ENCODE measurements at places on chromosomes 3 and 15.

GRCh38 chr3:169764312-169764881 lies 463 bp downstream of the TERC start:
- peak; percentile 37 for DNase-seq

DNA sequence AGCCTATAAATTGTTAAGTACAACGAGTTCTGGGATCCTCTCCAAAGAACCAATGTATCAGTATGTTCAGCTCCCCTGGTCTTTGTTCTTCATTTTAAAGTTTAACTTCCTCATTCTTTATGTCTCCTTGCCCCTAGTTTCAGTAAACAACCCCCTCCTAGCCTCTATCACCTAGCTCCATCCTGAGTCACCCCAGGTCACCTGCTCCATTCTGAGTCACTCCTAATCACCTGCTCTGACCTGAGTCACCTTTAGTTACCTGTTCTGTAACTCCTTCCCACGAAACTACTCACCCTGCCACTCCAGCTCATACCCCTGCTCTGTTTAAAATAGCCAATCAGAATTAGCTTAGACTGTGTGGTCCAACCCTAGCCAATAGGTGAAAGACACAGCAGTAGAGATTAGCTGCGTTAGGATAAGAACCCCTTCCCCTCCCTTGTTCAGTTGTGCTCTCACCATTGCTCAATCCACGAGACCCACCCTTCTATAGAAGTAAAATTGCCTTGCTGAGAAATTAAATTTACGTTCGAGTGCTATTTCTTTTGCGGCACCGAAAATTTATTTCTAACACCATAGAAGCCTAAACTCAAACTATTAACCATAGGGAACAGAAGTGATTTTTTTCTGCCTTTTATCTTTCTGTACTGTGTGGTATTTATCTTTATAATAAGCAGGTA lies 245.0 kb upstream of the ADAMTS9 start:
- DNase-seq, result peak; percentile 79

DNA sequence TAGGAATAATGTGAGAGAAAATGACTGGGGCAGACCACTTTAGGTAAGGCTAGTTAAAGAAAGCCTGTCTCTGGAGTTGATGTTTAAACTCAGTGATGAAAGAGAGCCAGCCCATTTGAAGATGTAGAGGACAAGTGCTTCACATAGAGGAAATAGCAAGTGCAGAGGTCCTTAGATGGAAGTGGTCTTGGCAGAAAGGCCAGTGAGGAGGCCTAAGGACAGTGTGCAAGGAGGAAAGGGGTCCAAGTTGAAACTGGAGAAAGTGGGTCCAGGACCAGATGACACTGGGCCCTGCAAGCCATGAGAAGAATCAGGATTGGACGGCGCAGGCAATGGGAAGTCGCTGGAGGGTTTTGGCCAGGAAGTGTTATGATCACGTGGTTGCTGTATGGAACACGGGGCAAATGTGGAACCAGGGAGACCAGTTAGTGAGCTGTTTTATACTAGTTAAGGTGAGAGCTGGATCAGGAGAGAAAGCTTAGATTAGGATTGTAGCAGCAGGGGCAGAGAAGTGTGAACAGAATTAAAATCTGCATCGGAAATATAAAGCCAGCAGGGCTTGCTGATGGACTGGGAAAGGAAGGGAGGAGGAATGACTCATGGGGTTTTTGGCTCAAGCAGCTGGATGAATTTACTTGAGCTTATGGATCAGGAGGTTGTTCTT lies 48.0 kb upstream of the SCAANT1 start:
- peak; percentile 80 for DNase-seq

GRCh38 chr3:16864610-16865313 lies 20.0 kb upstream of the PLCL2 start:
- DNase-seq, result peak; percentile 49

GRCh38 chr15:88218557-88219221 lies 37.9 kb downstream of the NTRK3 start:
- no peak for DNase-seq

DNA sequence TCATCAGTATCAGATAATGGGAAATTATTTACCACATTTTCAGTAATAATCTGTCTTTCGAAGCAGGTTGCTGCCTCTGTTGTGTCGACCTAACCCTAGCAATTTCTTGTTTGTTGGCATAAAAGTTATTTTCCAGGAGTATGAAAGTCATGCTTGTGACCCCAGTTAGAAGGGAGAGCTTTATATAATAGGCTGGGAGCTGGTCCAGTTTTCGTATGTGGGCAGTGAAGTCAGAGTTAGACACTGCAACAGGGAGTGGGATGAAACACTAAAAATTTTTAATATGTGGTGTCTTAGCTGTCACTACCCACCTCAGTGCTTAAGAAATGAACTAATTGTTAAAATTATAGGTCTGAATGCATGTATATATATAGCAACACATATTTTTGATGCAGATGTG lies 348.5 kb downstream of the FEZF2 start:
- DNase-seq, result no peak

DNA sequence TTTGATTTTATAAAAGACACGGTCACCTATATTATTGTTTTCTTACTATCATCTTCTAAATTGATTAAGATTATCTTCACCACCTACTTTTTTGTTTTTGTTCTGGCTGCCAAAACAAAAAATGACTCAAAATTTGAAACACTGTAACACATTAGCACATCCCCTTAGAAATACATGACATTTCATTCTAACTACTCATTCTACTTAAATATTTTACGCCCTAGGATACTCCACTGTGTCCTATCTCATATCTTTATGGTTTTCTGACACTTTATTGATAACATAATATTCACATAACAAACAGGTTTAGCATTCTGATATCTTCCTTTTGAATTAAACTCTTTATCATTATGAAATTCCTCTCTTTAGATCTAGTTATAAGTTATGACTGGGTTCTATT lies 656.2 kb downstream of the GBE1 start:
- DNase-seq, result no peak

DNA sequence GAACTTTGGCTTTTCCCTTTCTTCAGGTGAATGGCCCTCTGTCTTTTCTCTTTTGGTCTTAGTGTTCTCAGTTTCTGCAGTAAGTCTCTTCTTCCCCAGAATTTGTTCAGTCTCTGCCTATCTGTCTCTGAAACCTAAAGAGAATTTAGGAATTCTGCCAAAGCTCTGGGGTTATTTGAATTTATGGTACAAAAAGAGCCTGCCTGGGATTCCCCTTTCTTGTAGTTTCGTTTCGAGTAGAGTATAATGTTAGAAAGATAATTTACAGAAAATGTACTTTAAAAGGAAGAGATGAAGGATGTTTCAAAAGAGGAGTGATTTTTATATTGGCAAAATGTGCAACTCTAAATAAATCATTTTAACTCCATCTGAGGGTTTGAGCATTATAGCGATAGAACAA lies 247.4 kb upstream of the SATB1 start:
- DNase-seq, result no peak

DNA sequence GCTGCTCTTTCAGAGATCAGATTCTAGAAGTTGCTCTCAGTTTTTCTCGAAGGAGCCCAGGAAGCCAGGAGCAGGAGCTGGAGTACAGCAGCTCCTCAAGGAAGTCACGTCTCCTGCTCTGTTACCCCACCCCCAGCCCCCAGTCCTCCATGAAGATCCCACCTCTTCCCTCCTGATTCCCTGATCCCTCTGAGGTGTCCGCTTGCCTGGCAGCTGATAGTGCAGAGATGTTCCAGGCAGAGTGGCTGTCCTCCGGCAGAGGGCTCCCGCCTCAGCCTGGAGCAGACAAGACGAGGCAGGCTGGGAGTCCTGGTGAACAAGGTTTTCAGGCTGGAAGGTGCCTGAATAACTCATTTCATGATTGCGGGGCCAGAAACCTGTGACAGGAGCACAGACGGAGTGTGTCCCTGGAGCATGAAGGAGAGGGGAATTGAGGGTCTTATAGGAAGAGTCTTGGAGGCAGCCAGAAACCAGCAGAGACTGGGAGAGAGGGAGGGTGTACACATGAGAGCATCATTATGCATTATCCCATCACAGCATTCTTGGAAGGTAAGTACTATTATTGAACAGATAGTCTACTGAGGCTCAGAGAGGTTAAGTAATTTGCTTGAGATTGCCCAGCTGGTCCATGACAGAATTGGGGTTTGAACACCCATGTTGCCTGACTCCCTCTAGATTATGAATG lies 1.2 kb downstream of the HRH1 start:
- DNase-seq, result peak; percentile 79

GRCh38 chr3:195147649-195148080 lies 123.3 kb downstream of the XXYLT1 start:
- no peak for DNase-seq

DNA sequence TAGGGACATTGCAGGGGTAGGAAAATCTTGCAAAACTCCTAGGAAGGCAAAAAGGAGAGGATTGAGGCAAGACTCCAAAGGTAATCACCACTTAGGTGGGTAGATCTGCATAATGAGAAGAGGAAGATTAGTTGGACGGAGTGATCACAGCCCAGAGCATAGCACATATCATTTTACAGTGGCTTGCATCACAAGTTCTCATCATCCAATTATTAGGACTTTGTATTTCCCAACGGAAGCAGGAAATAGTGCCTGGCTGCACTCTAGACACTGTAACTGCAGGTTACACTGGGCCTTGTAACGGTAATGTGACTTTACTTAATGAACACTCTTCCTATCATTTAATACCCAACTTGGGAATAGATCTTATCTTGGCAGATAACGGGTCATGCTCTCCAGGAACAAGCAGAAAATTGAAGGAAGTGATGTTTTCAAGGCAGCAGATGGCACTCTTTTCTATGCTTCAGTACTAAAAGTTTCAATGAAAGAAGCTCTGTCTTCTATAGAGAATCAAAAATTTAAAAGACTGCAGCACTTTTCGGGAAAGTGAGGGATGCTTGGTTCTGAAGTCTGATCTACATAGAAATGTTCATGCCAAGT lies 101.9 kb upstream of the KCNMB2 start:
- DNase-seq, result no peak

DNA sequence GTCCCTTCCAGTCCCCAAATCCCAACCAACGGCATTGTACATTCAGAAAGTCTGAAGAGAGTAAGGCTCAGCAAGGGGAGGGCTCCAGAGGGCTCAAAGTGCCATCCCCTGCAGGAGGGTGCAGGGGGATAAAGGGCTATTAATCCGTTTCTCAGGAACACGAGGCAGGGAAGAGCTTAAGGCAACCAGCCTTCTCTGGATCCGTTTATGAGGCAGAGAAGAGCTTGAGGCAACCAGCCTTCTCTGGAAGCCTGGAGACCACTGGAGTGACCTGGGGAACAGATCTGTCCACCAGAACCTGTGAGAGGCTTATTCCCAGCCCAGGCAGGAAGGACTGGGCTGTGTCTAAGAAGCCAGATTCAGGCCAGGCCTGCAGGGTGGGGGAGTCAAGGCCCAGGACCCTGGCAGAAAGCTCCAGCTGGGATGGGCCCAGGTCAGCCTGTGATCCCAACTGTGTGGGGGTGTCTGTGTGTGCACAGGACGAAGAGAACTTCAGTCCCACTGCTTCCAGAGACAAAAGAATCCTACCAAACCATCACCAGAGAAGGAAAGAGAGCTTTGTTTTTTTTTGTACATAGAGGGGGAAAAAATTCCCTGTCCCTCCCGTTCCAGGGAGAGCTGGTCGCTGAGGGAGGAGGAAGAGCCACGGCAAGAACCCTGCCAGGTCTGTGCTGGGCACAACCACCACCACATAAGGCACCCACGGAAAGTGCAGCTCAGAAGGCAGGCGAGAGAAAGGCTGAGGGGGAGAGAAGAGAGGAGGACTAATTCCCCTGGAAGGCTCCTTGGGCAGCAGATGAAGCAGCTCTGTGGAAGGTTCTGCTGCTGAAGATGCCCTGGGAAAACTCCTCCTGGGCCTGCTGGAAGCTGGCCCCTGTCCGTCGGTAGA lies 1.6 kb upstream of the ULK3 start:
- no peak for DNase-seq

DNA sequence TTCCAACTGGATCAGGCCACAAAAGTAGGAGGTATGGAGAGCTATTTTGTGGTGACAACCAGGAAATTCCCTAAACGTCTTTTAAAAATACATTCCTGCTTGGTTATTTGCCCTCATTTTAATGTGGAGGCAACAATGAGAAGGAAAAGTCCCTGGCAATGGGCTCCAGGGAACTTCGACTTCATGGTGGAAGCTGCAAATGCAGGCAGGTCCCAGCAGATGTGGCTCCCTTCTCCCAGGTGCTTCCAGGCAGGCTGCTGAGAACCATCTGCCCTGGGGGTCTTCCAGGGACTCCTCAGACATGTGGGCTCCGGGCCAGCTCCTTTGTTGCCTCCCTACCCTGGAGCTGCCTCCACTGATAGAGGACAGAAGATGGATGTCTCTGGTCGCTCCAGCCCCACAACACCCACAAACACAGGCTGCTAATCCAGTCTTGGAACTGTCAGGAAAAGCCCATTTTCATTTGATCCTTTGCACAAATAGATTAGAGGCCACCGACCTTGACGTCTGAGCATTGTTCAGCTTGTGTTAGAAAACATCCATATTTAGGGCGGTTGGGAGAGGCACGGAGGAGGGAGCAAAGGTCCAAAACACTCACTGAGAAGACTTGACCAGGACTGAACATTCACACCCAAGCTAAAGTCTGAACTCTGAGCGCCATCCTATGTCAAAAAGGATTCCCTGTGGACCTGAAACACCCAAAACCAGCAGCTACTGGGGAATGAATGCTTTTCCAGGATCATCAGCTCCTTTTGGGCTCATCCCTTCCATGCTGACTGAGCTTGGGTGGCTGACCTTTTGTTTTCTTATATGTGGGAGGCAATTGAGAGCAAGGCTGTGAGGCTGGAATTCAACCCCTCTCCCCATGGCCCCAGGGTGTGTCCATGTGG lies 30.2 kb upstream of the SLCO2A1 start:
- no peak for DNase-seq

- DNase-seq, result no peak
Measured at GRCh38 chr3:97938444-97938843, 33.8 kb downstream of the RIOX2 start.

DNA sequence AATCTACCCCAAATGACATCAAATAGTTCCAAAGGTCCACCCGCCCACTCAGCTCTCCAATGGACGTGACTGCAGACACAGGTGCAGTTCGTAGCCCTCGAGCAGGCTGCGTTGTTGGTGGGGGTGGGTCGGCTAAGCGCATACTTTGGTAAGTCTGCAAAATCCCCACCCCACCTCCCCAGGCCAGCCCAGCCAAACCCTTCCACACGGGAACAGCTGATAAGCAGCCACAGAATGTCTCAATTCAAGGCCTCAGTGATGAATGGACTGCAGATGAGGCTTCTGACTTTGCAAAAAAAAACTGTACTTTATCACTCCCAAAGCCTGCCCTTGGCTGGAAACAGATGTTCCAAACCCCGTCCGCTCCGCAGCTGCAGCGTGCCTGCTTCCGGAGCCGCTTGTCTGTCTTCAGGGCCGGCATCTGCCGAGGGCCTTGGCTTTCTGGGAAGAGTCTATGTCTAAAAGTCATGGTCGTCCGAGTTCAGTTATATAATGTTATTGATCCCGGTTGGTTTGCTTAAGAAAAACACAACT lies 38.2 kb downstream of the PCSK6 start:
- no peak for DNase-seq

- no peak for DNase-seq
Measured at GRCh38 chr3:58495101-58495500, 3.2 kb downstream of the KCTD6 start.

DNA sequence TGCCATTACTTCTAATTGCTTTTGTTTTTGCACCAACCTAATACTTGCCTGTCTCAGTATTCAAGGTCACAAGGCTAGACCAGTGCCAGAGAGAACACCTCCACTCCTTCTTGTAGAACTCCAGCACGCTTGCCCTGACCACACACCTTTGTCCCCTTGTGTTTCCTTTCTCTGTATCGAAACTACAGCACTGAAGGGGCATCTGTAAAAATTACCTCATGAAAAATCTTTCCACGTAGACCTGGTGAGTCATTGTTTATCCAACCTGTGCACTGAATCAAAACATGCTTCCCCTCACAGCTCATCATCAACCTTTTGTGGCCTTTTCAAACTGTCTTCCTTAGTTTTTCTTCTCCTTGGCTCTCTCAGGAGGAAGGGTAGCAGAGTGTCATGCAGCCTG lies 259.5 kb downstream of the THRB start:
- peak; percentile 89 for DNase-seq

GRCh38 chr3:160135851-160136250 lies 89.4 kb upstream of the C3orf80 start:
- no peak for DNase-seq
